ENCODE measurements at places on chromosomes 6 and 20.

DNA sequence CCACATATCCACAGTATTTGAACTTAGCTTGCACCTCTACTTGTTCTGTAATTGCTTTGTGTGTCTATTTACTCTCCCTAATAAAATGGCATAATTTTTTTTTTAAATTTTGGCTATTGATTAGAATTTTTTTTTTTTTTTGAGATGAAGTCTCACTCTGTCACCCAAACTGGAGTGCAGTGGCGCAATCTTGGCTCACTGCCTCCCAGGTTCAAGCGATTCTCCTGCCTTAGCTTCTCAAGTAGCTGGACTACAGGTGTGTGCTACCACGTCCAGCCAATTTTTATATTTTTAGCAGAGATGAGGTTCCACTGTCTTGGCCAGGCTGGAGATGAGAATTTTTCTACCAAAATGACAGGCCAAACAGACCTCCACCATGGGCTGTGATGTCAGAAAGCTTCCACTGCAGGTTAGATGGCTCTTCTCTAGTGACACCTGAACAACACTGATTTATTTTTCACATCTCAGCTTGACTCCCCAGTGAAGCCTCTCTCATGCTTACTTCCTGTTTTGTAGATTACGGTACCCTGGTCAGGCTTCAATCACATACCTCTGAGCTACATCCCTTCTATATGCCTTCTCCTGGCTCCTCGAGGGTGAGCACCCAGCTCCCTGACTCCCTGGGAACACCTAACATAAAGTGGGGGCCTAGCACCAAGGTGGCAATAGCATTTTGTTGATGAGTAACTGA lies 112.8 kb downstream of the ARHGAP18 start:
- DNase-seq = no peak

- no peak for DNase-seq
Observed at GRCh38 chr20:46076806-46077205, 13.0 kb downstream of the NCOA5 start.

GRCh38 chr6:169639653-169640278 lies 62.1 kb downstream of the WDR27 start:
- no peak for DNase-seq

DNA sequence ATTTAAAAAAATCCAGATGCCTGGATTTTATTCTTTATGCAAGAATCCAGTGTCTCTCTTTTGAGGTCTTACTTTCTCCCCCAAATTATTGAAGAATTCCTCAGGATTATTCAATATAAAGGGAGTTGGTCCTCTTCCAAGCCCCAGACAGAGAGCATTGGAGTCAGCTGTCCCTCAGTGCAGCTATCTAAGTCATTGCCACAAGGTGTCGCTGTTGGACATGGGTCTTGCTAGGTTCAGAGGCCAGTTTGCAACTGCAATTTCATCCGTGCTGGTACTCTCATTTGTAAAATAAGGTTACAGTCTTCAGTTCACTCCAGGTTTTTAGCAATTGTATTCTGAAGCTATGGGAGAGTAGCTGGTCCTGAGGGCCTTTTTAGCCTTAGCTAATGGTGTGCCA lies 27.8 kb downstream of the CCN2 start:
- DNase-seq = peak; percentile 11

- DNase-seq = no peak
Observed at GRCh38 chr20:25251558-25251957, 3.7 kb downstream of the PYGB start.

DNA sequence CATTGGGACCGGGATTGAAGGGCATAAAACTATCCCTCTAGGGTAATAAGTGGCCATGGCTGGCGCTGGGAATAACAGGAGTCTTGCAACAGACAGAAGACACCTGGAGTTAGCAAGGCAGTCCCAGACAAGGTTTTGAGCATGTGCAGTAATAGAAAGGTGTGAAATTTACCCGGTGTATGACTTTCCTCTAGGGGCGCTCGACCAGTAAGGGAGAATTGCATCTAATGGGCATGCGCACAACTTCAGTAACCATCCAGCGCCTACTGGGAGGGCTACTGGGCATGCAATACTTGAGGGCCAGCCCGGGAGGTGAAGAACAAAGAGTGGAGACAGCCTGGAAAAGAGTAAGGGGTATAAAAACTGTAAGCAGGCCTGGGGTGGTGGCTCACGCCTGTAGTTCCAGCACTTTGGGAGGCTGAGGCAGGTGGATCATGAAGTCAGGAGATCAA lies 32.7 kb downstream of the SERPINB6 start:
- no peak for DNase-seq

GRCh38 chr6:35552285-35552917 lies 39.7 kb upstream of the TULP1 start:
- peak; percentile 46 for DNase-seq

DNA sequence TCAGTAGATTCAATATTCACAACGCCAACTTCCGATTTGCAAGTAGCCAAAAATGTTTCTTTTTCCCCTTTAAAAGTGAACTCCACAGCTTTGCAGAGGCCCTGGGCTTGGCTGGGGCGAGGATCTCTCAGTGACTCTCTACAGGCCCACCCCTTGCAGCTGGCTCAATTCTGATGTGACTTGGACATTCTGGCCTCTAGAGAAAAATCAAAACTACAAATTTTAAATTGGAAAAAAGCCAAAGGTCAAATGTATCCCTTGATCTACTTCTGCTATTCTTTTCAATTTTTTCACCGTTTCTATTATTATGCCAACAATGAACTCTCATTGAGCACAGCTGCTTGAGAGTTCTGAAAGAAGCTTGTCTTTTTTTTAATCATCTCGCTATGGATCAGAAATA lies 245.9 kb upstream of the HS3ST5 start:
- DNase-seq = no peak

GRCh38 chr6:44474190-44474631 lies 86.7 kb downstream of the CDC5L start:
- DNase-seq = no peak

DNA sequence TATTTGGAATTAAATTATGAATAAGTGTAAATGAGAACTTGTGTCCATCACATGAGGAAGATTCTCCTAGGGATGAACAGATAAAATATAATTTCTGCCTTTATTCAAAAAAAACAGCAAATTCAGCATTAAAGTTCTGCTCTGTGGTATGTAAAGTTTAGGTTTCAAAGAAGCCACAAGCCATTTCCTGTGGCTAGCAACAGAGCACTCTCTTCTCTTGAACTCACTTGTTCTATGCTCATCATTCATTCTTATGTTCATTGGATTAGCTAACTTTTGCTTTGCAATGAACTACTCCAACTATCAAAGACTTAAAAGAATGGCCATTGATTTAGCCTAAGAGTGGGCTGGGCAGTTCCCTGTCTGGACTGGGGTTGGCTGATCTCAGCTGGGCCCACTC lies 20.8 kb upstream of the SNRPB2 start:
- no peak for DNase-seq

GRCh38 chr20:36527331-36528125 lies 13.8 kb upstream of the MYL9 start:
- no peak for DNase-seq

DNA sequence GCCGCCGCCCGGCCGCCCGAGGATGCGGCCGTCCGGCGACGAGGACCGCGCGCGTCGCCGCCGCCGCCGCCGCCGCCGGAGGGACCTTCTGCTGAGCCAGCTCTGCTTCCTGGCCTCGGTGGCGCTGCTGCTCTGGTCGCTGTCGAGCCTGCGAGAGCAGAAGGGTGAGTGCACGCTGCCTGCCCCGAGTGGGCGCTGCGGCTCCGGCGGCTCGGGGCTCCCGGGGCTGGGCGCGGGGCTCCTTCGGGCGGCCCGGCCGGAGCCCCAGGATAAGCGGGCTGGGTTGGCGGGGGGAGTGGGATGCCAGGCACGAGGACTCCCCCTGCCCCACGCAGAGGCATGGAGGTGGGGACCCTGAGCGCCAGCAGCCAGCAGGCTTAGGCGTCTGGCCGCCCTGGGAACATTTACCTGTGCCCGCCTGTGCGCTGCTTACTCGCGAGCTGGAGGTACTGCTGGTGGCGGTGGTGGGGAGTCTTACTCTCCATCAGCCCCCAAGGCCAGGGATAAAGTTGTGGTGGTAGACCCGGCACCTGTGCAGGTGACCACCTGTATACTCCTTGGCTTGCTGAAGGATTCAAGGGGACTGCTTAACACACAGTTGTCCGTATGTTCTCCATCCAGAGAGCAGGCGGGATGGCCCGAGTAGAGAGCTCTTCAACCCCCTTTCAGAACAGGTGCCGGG lies 520 bp downstream of the SLC24A3 start:
- DNase-seq = peak; percentile 11

DNA sequence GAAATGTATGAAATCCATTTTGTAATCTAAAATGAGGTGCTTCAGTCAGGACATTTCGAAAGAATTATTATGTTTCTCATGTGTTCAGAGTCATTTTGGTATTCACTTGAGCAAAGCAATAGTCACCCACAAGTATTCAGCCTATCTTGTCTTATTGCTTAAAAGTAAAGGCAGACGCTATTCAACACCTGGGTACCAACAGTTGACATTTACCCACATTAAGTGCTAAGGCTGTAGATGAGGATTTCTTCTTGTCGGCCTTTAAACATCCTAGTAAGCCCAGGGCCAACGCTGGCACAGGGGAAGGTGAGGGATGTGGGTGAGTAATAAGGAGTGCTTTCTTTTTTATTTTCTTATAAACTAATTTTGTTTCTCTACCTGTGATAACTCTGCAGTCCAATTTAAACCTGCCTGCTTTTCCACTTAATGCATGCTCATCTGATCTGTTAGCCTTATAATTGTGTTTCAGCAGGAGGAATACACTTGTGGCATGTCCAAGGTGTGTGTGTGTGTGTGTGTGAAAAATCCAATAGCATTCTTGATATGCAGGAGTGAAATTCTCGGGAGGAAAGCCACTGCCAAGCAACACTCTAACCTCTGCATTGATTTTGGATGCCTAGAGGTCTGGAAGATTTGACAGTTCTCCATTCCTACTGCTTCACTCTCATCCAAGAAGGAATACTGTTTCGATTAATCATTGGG lies 252.0 kb downstream of the SOX4 start:
- DNase-seq = no peak

DNA sequence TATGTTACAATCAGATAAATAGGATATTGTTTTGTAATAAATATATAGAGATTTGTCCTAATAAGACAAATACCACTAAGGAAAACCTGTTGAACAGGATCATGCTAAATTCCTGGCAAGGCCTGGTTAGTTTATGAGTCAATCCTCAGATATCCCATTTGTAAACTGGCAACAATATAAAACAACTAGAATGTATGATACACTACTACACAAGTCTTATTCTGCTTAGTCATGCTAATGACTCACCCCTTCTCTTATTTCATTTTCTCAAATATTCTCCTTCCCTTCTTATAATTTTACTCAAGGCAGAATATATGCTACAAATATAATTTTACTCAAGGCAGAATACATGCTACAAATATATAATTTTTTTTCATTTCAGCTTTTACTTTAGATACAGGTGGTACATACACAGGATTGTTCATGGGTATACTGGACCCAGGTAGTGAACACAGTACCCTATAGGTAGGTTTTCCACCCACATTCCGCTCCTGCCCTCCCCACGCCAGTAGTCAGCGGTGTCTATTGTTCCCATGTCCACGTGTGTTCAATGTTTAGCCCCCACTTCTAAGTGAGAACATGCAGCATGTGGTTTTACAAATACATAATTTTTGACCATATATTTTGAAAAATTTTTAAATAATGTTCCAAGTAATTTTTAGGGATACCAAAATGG lies 6.3 kb downstream of the OSER1 start:
- no peak for DNase-seq

- no peak for DNase-seq
Observed at GRCh38 chr6:129233458-129234134, 350.7 kb downstream of the LAMA2 start.

GRCh38 chr20:23164176-23164601 lies 78.1 kb upstream of the CD93 start:
- no peak for DNase-seq

- DNase-seq = no peak
Observed at GRCh38 chr6:33049323-33050013, 24.0 kb downstream of the HLA-DPA1 start.

- no peak for DNase-seq
Observed at GRCh38 chr6:28901831-28902230, 22.0 kb downstream of the TRIM27 start.

DNA sequence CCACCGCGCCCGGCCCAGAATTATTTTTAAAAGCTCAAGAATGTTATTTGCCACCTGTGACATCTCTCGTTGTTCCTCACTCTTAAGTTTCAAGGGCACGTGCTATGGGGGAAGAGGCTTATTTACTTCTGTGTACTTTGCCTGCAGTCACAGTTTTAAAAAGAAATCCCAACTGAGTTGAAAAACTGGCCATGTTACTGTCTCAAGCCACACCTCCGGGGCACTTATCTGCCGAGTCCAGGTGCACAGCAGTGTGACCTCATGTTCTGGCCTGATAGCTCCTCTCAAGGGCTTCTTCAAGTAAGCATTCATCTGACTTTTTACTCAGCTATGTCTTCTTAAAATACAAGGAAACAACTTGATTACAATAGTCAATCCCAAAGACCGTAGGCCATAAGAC lies 34.5 kb downstream of the SHLD1 start:
- no peak for DNase-seq

DNA sequence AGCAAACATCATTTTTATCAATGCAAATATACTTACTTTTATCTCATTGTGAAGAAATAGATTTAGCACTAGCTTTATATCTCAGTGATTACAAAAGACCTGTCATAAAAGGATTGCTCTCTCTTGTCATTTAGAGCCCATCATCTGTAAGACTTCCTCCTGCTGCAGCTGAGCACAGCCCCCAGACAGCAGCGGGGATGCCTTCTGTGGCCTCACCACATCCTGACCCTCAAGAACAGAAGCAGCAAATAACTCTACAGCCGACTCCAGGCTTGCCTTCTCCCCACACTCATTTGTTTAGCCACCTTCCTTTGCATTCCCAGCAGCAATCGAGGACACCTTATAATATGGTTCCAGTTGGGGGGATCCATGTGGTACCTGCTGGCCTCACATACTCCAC lies 127.0 kb upstream of the EDN1 start:
- DNase-seq = no peak

DNA sequence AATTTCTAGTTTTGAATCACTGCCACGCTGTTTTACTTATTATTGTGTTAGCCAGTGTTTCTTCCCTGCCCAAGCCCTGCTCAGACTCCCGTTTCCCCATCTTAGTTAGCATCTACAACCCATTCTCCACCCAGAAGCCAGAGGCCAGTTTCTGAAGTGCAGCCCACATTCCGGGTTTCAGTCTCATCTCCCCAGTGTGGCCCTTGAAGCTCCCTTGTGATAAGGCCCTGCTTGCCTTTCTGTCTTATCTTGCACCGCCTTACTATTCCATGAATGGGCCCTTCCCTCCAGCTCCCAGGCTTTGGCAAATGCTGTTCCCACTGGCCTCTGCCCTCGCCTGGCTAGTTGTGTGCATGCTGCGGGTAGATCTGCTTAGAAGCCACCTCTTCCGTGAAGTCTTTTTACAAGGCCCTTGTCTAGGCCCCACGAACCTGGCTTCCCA lies 41.1 kb downstream of the TOX2 start:
- DNase-seq = no peak

- no peak for DNase-seq
Observed at GRCh38 chr6:3377536-3378397, 79.1 kb downstream of the SLC22A23 start.

- DNase-seq = no peak
Observed at GRCh38 chr20:20655883-20656282, 56.6 kb downstream of the RALGAPA2 start.

- DNase-seq = no peak
Observed at GRCh38 chr6:113819169-113819830, 37.8 kb upstream of the MARCKS start.
